Activated naive CD4-positive, alpha-beta T cell treated with anti-CD3 and anti-CD28 coated beads, Interleukin-2, amount 10 ng/mL, durations not matched to agents 7 days and 5 days (primary cell): ENCODE measurements at places on chromosomes 13 and 19.

- H3K27me3 ChIP-seq, result no peaks in the 10 kb centered on the region
- H3K27ac ChIP-seq, result no peak overlapping the region
- no peak overlapping the region for H3K4me3 ChIP-seq
- DNase-seq, result no peak
- peaks cover 21% of the 10 kb centered on the region for H3K36me3 ChIP-seq
These were observed 46.9 kb downstream of the PAN3 start for GRCh38 chr13:28185256-28185655.

DNA sequence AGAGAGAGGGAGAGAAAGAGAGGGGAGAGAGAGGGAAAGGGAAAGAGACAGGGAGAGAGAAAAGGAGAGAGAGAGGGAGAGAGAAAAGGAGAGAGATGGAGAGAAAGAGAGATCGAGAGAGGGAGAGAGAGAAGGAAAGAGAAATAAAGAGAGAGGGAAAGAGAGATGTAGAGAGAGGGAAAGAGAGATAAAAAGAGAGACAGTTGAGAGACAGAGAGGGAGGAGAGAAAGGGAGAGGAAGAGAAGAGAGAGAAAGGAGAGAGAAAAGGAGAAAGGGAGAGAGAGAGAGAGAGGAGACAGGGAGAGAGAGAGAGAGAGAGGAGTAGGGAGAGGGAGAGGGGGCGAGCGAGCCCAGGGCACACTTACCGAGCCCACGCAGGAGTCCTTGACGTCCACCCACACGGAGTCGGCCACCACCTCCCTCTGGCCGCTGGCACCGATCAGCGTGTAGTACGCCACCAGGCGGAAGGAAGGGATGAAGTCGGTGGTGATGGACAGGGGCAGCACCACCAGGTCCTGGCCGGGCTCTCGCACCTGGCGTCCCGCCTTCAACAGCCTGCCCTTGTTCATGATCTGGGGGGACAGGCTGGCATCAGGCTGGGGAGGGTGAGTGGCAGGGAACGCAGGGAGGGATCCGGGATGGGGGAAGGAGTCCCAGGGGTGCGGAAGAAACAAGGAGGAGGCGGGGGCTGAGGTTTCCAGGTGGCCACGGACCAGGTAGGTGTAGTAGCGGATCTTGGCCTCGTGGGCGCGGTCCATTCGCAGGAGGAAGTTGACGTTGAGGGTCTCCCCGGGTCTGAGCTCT is 10.0 kb downstream of the C3 start:
- peaks cover 9% of the 10 kb centered on the region for H3K4me1 ChIP-seq
- peaks cover 77% of the 10 kb centered on the region for H3K27me3 ChIP-seq
- no peak overlapping the region for H3K4me3 ChIP-seq
- DNase-seq, result no peak

GRCh38 chr13:36454987-36455386 is 22.7 kb downstream of the CCNA1 start:
- no peaks in the 10 kb centered on the region for H3K36me3 ChIP-seq
- no peak overlapping the region for H3K4me3 ChIP-seq
- H3K27ac ChIP-seq, result no peak overlapping the region
- H3K27me3 ChIP-seq, result peaks cover 10% of the 10 kb centered on the region
- DNase-seq, result no peak
- H3K4me1 ChIP-seq, result peaks cover 3% of the 10 kb centered on the region

- H3K27ac ChIP-seq, result peak overlapping the region; percentile 86
- DNase-seq, result peak; percentile 58
- H3K27me3 ChIP-seq, result peaks cover 5% of the 10 kb centered on the region
- peaks cover 24% of the 10 kb centered on the region for H3K4me1 ChIP-seq
- H3K36me3 ChIP-seq, result peaks cover 8% of the 10 kb centered on the region
These were observed 204.9 kb upstream of the KL start for GRCh38 chr13:32811297-32811800.

- peaks cover 21% of the 10 kb centered on the region for H3K4me1 ChIP-seq
- no peak for DNase-seq
- H3K27ac ChIP-seq, result peak overlapping the region; percentile 14
- H3K36me3 ChIP-seq, result peaks cover 17% of the 10 kb centered on the region
These were observed 11.2 kb downstream of the STK11 start for GRCh38 chr19:1216756-1217155.

- no peak for DNase-seq
- H3K27ac ChIP-seq, result no peak overlapping the region
- H3K27me3 ChIP-seq, result no peaks in the 10 kb centered on the region
- no peak overlapping the region for H3K4me3 ChIP-seq
These were observed 616.6 kb downstream of the FGF9 start for GRCh38 chr13:22287343-22287920.

DNA sequence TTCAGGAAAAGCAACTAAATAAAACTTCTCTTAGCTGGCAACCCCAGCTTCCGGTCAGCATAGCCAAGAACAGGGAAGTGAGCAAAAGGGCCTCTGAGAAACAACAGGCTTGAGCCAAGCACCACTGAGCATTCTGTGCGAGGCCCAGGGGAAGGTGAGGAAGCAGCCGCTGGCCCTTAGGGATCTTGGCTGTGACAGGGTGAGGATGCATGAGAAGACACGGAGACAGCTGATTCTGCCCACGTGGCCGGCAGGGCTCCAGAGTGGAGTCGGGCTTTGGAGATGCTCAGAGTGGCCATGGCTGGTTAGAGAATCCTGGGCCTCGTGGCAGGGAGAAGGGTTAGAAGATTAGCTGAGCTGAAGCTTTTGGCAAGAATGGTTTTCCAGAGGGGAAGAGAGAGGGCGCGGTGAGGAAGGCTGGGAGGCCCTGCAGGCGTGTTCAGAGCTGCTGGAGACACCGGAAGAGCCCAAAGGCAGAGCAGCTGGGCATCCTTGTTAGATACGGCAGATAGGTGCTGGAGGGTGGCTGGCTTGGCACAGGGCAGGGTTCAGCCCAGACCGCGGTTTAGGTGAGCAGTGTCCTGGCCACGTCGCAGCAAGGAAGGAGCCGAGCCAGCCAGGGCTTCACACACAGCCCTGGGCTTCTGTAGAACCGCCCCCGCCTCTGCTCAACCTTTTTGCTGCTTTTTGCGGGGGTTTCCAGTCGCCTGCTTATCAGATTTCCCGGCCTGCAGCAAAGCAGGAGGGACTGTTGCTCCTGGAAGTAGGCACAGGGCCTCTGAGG is 17.3 kb downstream of the UPF1 start:
- peaks cover 38% of the 10 kb centered on the region for H3K4me1 ChIP-seq
- H3K4me3 ChIP-seq, result no peak overlapping the region
- H3K27ac ChIP-seq, result peak overlapping the region; percentile 59
- no peak for DNase-seq
- H3K27me3 ChIP-seq, result no peaks in the 10 kb centered on the region

- H3K27ac ChIP-seq, result peak overlapping the region; percentile 72
- peak overlapping the region; percentile 23 for H3K4me3 ChIP-seq
- no peaks in the 10 kb centered on the region for H3K27me3 ChIP-seq
- DNase-seq, result no peak
These were observed 23.5 kb downstream of the ZNF180 start for GRCh38 chr19:44476559-44477408.

GRCh38 chr19:36041831-36042230 is 9.2 kb upstream of the CLIP3 start:
- no peak for DNase-seq
- H3K27ac ChIP-seq, result no peak overlapping the region
- H3K4me1 ChIP-seq, result peaks cover 7% of the 10 kb centered on the region
- H3K4me3 ChIP-seq, result no peak overlapping the region
- peaks cover 16% of the 10 kb centered on the region for H3K36me3 ChIP-seq
- no peaks in the 10 kb centered on the region for H3K27me3 ChIP-seq

DNA sequence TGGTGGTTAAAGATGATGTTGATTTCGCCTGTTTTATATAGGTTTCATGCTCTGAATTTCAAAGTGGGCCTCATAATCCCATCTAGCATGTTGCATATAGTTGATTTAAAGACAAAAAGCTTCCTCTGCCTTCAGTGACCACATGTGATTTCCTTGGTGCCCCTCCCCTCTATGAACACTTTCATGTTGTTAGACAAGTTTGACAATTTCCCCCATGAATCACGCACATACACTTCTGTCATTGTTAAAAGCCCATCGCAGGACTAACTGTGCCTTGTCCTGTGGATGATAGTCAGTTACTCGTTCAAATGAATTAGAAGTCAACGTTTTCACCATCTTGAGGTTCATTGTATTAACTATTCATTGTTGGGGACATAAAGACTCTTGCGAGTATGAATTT is 6.7 kb downstream of the TNFSF11 start:
- H3K27ac ChIP-seq, result no peak overlapping the region
- peaks cover 24% of the 10 kb centered on the region for H3K27me3 ChIP-seq
- no peaks in the 10 kb centered on the region for H3K36me3 ChIP-seq
- H3K4me3 ChIP-seq, result no peak overlapping the region

GRCh38 chr13:28761586-28761985 is 42.8 kb upstream of the SLC46A3 start:
- peaks cover under 1% of the 10 kb centered on the region for H3K27me3 ChIP-seq
- H3K36me3 ChIP-seq, result peaks cover 6% of the 10 kb centered on the region
- no peak for DNase-seq
- H3K4me3 ChIP-seq, result no peak overlapping the region
- H3K27ac ChIP-seq, result no peak overlapping the region
- peaks cover 4% of the 10 kb centered on the region for H3K4me1 ChIP-seq

DNA sequence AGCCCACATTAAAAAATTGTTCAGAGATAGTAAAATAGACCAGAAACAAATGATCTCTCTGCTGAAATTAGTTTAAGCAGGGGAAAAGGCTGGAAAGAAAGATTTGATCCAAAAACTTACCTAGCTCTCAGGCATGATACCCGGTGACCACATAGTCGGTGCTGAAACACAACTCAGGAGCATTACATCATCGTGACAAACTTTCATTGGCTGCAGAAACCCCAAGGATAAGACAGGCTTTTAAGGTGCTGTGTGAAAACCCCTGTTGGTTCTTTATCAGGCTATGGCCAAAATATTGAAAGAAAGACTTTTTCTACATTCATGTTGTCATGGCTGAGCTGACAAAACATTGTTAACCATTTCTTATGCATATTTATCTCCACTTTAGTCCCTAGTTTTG is 171.7 kb upstream of the KLF12 start:
- no peaks in the 10 kb centered on the region for H3K36me3 ChIP-seq
- no peaks in the 10 kb centered on the region for H3K27me3 ChIP-seq
- no peaks in the 10 kb centered on the region for H3K4me1 ChIP-seq
- no peak overlapping the region for H3K4me3 ChIP-seq

GRCh38 chr13:30652746-30653386 is 35.1 kb downstream of the USPL1 start:
- H3K27ac ChIP-seq, result no peak overlapping the region
- H3K4me3 ChIP-seq, result no peak overlapping the region
- DNase-seq, result no peak
- no peaks in the 10 kb centered on the region for H3K27me3 ChIP-seq
- peaks cover 36% of the 10 kb centered on the region for H3K4me1 ChIP-seq
- H3K36me3 ChIP-seq, result peaks cover 67% of the 10 kb centered on the region

GRCh38 chr19:10421240-10422045 is 1.1 kb downstream of the PDE4A start:
- peaks cover 15% of the 10 kb centered on the region for H3K36me3 ChIP-seq
- H3K27ac ChIP-seq, result peak overlapping the region; percentile 13
- H3K4me1 ChIP-seq, result peaks cover 81% of the 10 kb centered on the region
- peak overlapping the region; percentile 77 for H3K4me3 ChIP-seq
- DNase-seq, result peak; percentile 67
- peaks cover 94% of the 10 kb centered on the region for H3K27me3 ChIP-seq

- H3K36me3 ChIP-seq, result no peaks in the 10 kb centered on the region
- H3K27ac ChIP-seq, result no peak overlapping the region
- no peak overlapping the region for H3K4me3 ChIP-seq
- no peak for DNase-seq
These were observed 6.8 kb downstream of the GIPC3 start for GRCh38 chr19:3591876-3592613.

- no peak overlapping the region for H3K27ac ChIP-seq
- no peaks in the 10 kb centered on the region for H3K36me3 ChIP-seq
- no peaks in the 10 kb centered on the region for H3K4me1 ChIP-seq
- H3K27me3 ChIP-seq, result no peaks in the 10 kb centered on the region
- no peak for DNase-seq
These were observed 22.9 kb downstream of the TEX29 start for GRCh38 chr13:111343186-111343805.

DNA sequence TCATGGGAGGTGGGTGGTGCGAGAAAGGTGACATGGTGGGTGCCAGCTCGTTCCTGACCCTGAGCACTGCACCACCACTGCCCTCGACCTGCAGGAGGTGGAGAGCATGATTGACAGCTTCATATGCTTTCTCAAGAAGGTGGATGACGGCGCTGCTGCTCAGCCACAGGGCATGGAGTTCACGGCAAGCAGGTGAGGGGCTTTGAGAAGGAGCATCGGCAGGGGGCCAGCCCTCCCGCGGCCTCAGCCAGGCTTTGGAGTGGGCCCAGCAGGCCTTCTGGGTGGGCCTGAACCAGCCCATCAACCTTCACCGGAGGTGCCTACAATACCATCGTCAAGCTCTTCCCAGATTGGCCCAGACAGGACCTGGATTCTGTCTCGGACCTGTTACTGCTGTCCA is 18.9 kb upstream of the ZNF14 start:
- H3K4me1 ChIP-seq, result no peaks in the 10 kb centered on the region
- H3K27ac ChIP-seq, result no peak overlapping the region
- no peaks in the 10 kb centered on the region for H3K27me3 ChIP-seq
- DNase-seq, result no peak
- no peak overlapping the region for H3K4me3 ChIP-seq
- no peaks in the 10 kb centered on the region for H3K36me3 ChIP-seq

- H3K4me1 ChIP-seq, result peaks cover 49% of the 10 kb centered on the region
- peaks cover 27% of the 10 kb centered on the region for H3K36me3 ChIP-seq
- DNase-seq, result peak; percentile 57
- H3K27ac ChIP-seq, result no peak overlapping the region
These were observed 1.9 kb downstream of the MRPS12 start for GRCh38 chr19:38932425-38933179.

DNA sequence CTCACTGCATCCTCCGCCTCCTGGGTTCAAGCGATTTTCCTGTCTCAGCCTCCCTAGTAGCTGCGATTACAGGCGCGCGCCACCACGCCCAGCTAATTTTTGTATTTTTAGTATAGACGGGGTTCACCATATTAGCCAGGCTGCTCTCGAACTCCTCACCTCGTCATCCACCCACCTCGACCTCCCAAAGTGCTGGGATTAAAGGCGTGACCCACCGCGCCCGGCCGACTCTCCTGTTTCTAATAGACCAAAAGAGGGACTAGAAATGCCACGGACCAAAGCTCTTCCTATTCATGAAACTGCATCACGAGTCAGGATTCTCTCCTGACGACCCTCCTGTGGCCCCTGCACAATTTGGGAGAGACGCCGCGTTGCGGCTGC is 563 bp downstream of the ZNF43 start:
- DNase-seq, result no peak
- peak overlapping the region; percentile 99 for H3K27ac ChIP-seq
- no peaks in the 10 kb centered on the region for H3K27me3 ChIP-seq
- peak overlapping the region; percentile 94 for H3K4me3 ChIP-seq

DNA sequence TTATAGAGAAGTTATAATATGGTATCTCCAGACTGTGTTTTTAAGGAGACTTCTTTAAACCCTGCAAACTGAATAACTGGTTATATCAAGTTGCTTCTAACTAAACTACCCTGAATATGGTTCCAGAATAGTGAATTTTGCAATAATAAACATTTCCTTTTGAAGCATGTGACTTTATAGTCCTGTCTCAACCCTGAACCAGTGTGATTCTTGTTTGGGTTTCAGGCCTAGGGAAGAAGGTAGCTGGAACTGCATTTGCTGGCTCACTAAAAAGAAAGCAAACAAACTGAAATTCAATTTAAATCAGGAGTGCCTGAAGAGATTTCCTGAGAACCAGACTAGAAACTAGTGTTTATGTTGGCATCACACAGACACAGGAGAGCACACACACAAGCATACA is 4.9 kb downstream of the ARHGEF7 start:
- peaks cover 79% of the 10 kb centered on the region for H3K27me3 ChIP-seq
- H3K27ac ChIP-seq, result no peak overlapping the region
- H3K4me3 ChIP-seq, result no peak overlapping the region
